ENCODE measurements at places on chromosomes 6 and 20.

DNA sequence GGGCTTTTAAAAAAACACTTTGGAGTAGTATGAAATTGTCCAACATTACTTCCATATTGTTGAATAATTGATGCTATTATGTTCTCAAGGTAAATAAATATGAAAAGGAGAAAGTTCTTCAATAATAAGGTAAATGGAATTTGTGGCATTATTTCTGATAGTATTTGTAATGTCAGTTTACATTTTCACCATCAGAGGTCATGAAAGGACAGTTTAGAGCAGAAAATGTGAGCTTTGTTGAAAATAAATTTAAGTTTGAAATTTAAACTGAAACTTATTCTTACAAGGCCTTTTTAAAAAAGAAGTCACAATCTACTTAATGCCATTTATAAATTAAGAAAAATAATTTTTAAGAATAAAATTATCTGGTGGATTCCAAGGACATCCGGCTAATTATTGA lies 15.8 kb upstream of the CEP162 start:
- no peak for DNase-seq

DNA sequence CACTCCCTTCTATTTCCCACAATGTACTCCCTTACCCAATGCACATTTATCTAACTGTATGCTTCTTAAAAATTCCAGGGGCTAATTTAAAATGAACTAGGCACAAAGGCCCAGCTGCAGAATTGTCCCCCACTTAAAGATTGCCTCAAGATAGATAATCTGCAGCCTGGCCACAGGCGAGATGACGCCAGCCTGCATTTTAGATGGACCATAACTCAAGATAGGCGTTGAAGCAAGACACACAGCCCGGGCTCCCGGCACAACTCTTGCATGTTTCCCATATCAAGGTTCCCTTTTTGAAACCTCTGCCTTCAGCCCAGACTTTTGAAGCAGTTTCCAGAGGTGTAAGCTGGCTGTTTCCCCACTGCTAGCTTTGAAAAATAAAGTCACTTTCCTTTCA lies 3.2 kb upstream of the REPS1 start:
- DNase-seq, result no peak

DNA sequence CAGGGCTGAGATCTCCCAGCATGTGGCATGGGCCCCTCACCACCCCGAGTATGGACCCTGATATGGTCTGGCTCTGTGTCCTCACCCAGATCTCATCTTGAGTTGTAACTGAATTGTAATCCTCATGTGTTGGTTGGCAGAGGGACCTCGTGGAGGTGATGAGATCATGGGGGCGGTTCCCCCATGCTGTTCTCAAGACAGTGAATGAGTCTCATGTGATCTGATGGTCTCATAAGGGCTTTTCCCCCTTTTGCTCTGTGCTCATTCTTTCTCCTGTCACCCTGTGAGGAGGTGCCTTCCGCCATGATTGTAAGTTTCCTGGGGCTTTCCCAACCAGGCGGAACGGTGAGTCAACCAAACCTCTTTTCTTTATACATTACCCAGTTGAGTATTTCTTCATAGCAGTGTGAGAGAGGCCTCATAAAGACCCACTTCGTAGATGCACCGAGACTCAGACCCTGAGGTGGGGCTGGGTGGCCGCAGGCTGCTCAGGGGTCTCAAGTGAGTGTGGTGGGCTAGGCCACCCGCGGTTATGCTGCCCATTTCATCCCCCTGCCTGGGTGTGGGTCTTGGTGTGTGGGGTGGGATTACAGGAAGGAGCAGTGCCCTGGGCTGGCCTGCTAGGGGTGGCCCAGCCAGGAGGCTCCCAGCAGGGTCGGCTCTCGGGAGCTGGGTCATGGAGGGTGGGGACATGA lies 26.2 kb upstream of the GATA5 start:
- peak; percentile 100 for DNase-seq

DNA sequence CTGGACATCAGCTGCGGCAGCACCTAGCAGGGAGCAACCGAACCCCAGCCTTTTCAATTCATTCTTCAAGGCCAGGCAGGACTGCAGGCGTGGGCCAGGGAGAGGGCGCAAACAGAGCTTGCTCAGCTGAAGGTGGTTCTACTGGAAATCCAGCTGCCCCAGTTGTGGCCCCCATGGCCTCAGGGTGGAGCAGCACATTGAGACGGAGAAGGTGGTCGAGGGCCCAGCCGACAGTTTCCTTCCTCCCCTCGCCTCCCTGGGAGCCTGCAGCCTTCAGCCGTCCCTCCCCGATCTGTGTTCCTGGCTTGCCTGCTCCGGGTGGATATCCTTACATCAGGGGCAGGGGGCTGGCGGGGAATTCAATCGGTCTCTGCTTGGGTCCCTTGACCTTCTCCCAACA lies 217.8 kb downstream of the ANKRD60 start:
- no peak for DNase-seq

DNA sequence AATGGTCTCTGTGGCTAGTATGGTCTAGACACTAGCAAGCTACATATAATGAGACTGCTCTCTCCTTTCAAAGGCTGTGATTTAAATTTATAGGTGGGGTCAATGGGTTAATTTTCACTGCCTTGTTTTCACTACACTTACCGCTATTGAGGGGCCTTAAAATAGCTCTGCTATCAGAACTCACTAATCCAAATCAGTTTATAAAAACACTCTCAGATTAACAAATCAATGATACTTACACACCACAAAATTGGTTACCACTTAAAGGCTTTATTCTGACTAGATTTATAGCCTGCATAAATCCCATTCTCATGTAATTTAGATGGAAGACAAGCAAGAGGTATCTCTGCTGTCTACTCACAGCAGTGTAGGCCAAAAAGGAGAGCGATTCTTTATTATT lies 313.0 kb upstream of the AGPAT4 start:
- no peak for DNase-seq

DNA sequence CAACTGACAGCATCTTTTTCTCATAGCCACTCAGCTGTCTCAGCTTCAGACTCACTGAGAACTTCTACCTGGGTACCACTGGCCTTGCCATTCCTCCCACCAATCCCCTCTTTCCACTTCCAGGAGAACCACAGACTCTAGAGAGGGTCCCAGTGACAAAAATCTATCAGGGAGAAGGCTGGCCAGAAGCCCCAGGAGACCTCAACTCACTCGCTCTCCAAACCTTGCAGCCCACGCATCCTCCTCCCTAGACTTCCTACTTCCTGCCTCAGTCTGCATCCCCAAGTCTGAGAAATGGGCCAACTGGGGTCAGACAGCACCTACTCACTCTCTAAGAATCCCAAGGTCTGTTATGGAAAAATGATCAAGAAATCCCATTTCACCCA lies 1.2 kb downstream of the TMEM239 start:
- no peak for DNase-seq

DNA sequence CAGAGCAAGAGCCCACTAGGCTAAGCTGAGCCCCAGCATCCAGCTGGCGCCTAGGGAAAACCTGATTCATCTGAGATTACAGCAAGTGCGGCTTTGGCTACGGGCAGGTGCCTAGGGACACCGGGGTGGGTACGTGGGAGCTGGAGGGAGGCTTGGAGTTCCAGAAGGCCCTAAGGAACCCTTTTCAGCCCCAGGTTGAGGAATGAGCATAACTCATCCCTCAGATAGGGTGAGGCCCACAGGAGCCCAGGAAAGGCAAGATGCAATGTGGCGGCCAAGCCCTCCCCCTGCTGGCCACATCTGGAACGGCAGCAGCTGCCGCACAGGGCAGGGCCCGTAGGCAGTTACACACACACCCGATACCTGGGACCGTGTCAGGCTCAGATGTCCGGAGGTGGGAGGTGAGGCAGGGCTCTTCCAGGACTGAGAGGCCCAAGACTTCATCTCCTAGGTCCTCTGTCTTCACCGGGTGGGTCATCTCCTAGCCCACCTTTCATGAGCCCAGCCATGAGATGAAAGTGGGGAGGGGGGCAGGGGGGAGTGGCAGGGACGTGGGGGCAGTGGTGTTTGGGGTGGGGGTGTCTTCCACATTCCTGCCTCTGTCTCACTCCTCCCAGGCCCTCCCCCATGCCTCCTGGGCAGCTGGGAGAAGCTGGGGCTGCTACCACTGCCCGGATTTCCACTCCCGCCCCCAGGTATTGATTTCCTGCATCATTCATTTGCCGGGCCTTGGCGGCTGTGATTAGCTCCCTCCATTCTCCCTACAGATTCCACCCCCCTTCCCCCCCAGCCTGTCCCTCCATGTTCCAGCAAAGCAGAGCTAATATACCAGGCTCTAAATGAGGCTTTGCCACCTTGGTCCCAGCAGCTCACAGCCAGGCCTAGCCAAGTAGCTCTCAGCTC lies 5.5 kb downstream of the MDGA1 start:
- DNase-seq, result peak; percentile 90

DNA sequence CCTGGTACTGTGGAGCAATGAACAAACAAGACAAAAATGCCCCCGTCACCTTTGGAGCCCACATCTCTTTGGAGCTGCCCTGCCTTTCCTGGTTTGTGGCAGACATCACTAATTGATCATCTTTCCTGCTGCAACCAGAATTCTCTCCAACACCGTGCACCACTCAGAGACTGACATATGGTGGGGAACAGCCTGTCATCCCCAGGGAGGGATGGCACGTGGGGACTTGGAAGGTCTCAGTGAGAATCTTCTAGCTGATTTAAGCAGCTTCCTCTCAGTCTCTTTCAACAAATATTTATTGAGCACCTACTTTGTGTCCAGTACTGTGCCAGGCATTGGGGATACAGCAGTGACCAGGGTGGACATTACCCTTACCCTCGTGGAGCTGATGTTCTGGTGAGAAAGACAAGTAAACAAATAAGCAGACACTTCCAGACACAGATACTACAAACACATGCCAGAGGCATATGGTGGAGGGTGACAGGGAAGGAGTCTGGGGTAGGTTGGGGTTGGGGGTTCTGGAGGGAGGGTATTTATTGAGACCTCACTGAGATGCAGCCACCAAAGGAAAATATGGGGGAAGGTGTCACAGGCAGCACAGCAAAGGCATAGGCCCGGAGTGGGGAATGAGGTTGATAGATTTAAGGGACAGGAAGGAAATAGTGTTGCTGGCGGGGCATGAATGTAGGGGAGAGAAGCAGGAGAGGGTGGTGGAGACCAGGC lies 82.3 kb downstream of the CEBPB start:
- DNase-seq, result no peak

- no peak for DNase-seq
Measured at GRCh38 chr20:13671916-13672378, 33.2 kb upstream of the TASP1 start.

- DNase-seq, result no peak
Measured at GRCh38 chr6:14088600-14089192, 28.9 kb upstream of the CD83 start.

- DNase-seq, result peak; percentile 49
Measured at GRCh38 chr20:53828682-53829254, 235.1 kb upstream of the ZNF217 start.

DNA sequence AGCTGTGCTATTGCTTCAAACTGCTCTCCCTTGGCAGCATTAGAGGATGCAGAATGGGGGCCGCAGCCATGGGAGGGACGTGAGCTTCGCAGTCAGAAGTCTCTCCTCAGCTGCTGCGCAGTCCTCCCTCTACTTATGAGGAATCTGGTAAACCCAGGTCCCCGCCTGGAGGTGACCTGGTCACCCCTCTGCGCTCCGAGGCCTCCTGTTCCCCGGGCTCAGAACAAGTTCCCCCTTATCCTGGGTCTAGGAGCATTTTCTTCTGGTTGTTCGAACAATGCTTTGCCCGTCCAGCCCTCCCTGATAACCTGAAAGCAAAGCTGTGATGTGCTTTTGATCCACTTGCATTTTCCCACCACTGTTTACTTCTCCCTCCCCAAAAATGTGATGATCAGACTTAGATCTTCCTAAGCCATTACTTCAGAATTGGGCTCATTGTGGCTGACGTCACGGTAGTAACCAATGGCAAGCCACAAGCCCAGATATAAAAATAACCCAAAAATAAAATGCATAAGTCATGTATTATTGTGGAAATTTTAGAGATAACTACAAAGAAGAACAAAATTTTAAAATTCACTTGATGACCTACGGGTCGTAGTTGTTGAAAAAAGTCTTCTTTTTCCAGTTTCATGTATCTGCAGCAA lies 80.7 kb downstream of the SERAC1 start:
- DNase-seq, result no peak

GRCh38 chr6:96545882-96546281 lies 17.0 kb upstream of the FHL5 start:
- DNase-seq, result no peak

GRCh38 chr20:58306421-58307261 lies 2.9 kb upstream of the RAB22A start:
- peak; percentile 97 for DNase-seq

DNA sequence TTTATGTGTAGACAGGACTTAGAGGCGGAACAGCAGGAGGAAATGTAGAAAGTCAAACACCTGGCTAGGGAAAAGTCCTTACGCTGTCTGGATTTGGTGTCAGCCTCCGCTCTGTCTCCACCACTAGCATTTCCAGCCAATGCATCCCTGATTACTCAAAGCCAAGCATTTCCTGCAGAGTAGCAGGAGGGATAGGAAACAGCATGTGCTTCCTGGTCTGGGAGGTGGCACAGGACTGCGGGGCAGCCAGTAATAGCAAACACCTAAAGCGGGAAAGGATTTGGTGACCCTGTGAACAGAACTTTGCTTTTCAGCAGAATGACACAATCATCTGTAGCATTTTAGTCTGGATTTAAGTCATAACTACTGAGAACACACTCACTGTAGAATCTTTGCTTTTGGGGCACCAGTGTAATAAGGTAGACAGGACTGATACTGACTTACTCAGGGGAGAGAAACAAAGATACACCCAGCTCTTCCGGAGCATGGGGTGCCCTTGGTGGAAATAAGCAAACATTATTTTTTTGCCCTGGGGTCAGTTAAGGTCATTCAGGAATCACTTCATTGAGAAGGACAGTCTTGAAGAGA lies 133.3 kb upstream of the AHI1 start:
- no peak for DNase-seq

GRCh38 chr20:9441948-9442347 lies 72.4 kb upstream of the LAMP5 start:
- no peak for DNase-seq

- DNase-seq, result no peak
Measured at GRCh38 chr6:157013649-157014304, 236.6 kb downstream of the ARID1B start.

- DNase-seq, result no peak
Measured at GRCh38 chr6:91082311-91082832, 495.5 kb upstream of the MAP3K7 start.

DNA sequence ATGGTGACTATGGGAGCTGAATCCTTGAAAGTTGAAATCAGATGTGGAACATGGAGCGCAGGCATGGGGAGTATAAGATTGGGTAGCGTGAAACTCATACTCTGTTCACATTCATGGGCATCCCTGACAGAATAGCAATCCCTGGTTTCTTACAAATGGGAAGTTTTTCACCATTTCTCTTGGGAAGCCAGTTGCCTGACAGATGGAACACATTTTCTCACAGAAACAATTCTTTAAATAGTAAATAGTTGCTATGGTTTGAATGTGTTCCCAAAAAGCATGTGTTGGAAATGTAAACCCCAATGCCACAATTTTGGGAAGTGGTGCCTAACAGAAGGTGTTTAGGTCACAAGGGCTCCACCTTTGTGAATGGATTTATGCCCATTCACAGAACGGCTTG lies 262.8 kb upstream of the HS3ST5 start:
- DNase-seq, result no peak

GRCh38 chr6:7974938-7975763 lies 64.6 kb upstream of the TXNDC5 start:
- DNase-seq, result no peak
